ENCODE measurements at places on chromosomes 7 and 10.
A peak's percentile ranks its signal among the peaks of the same experiment; 100 is the strongest.

DNA sequence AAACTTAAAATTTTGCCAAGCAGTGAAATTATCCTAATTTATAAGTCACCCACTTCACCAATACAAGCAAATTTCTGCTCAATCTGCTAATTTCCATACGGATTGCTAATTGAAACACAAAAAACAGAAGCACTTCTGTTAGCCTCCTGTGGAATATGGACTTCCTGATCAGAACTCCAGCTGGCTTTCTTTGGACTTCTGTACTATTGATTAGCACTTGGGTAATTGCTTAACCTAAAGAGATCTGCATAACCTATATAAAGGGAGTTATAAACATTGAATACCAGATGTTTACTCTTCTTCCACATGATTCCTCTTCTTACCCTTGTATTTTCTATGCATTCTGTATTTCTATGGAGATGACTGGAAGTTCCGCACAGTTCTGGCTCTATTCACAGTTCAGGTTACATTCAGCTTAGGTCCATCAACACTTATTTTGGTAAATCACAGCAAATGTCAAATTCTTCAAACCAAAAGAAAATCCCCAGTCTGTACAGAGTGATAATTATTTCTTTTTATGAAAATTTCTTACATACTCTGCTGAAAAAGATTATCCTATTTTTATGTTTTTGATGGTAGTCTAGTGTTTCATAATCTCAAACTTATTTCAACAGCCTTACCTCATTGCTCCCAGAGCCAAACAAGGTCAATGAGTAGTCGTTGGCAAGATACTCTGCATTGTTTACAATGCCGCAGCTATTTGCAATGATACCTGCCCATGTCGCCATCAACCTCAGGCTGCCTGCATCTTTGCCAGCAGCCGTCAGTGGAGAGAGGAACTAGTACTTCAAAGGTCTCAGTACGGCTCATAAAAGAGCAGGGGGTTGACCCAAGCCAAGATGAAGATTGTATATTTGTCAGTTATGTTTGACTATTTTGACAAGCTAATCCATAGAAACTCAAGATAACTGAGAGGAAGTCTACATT lies 225.6 kb downstream of the AHR start:
- no peak for DNase-seq

DNA sequence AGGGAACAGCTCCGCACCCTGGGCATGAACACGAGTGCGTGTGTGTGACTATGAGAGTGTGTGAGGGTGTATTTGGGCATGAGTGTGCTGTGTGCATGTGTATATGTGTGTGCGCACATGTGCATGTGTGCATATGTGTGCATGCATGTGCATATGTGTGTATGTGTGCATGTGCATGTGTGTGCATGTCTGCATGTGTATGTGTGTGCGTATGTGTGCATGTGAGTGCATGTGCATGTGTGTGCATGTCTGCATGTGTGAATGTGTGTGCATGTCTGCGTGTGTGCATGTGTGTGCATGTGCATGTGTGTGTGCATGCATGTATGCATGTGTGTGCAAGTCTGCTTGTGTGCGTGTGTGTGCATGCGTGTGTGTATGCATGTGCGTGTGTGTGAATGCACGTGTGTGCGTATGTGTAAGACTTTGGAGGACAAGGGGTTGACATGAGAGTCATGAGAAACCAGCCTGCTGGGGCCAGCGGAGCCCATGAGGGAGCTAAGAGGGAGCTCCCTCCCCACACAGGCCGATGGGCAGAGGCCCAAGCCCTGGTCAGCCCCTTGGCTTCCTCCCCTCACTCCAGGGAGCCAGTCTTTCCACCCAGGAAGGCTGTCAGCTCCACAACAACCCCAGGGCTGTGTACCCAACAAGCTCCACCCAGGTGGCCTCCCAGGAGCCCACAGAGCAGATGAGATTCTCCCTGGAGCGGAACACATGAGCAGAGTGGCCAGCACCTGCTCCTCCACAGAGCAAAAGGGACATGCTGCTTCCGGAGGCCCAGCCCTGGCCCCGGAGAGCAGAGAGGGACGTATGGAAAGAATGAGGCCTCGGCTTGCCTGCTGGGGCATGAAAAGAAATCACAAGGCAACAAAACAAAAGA lies 142.5 kb upstream of the PPP2R2D start:
- no peak for DNase-seq

- DNase-seq: no peak
These were observed 376.5 kb upstream of the PRKCQ start for GRCh38 chr10:6956562-6956961.

DNA sequence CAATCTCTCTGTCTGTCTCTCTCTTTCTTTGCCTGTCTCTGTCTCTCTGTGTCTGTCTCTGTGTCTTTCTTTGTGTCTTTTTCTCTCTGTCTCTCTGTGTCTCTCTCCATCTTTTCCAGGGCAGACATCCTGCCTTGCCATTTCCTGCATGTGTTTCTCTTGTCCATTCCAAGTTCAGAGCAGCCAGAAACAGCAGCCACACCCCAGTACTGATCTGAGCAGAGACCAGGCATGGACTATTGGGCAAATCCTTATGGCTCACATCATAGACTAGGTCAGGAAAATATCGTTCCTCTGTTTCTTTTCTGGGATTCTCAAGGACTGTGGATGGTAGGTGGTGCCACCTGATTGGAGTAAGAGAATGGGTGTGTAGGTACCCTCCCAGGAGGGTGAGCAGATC lies 95.8 kb downstream of the RAMP3 start:
- no peak for DNase-seq

DNA sequence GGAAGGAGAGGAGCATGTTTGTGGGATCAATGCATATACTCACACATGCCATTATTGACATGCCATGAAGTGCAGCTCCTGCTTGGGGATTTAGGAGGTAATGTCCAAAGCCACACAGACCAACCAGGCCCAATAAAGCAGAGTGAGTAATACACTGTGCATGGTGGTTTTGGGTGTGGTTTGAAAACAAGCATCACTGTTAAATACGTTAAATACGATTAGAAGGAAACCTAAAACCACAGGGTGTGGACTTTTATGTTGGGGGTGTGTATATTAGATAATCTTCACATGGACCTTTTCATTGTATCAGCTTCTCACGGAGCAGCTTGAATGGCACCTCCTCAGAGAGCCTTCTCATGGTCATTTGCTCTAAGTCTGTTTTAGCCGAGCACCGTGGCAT lies 10.4 kb upstream of the EIF3A start:
- DNase-seq: no peak

DNA sequence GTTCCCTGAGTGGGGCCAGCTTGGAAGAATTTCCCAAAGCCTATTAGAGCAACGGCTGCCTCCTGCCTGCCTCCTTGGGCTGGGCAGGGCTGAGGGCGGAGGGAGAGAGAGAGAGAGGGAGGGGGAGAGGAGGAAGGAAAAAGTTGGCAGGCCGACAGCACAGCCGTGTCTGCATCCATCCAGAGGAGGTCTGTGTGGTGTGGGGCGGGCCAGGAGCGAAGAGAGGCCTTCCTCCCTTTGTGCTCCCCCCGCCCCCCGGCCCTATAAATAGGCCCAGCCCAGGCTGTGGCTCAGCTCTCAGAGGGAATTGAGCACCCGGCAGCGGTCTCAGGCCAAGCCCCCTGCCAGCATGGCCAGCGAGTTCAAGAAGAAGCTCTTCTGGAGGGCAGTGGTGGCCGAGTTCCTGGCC lies at the start of gene AQP1:
Gene AQP1, plus strand, starts transcription at position 293 of the 409 bp plus-strand sequence. Its CDS starts 57 bp downstream, at position 350.
- DNase-seq: no peak

DNA sequence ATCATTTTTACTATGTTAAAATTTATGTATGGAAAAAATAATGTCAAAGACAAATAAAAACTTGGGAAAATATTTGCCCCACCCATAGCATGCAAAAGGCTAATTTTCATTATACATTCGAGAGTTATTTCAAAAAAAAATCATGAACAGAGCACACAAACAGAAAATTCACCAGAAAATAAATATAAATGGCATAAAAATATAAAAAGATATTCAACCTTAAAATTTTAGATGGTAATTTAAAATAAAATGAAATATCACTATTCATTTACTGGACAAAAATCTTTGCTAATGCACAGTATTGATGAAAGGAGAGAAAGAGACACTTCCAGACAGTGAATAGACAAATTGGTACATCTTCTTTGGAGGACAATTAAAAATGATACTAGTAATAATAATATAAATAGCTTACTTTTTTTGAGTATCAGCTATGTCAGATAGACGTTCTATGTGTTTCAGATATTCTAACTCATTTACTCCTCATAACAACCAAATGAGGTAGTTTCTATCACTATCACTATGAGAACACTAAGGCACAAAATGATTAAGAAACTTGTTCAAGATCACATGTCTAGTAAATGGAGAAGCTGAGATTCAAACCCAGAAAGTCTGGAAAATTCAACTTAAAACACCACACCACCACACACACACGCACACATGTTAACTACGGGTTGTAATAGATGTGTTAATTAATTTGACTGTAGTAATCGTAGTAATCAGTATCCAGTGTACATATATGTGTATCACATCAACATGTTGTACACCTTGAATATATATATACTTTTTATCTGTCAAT lies 63.0 kb downstream of the CCDC71L start:
- no peak for DNase-seq

- no peak for DNase-seq
These were observed 78.8 kb downstream of the INPP5A start for GRCh38 chr10:132616170-132616995.

- no peak for DNase-seq
These were observed 64.4 kb upstream of the ARID5B start for GRCh38 chr10:61836888-61837754.

GRCh38 chr10:3500408-3500856 lies 284.6 kb downstream of the KLF6 start:
- no peak for DNase-seq

DNA sequence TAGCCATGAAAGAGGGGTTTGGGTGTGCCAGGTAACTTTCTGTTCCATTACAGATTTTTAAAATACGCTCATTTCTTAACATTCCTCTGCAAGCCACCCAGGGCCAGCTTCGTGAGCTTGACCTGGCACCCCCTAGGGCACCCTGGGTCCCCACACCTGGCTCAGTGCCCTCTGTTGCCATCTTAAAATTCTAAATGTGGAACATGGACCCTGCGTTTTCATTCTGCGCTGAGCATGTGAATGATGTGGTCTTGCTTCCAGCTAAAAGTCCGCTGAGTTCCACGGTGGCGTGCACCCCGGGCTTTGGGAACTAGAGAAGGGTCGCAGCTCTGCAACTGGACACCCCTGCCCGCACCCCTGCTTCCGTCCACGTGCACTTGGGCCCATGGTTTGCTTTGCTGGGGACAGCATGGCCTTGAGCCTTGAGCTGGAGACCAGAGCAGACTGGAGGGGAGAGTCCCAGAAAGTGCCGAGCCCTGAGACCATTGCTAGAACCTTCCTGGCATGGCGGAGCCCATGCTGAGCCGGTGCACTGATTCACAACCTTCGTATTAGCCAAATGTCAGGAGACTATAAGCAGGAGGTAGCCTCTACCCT lies 91.1 kb downstream of the RGS10 start:
- DNase-seq: no peak

DNA sequence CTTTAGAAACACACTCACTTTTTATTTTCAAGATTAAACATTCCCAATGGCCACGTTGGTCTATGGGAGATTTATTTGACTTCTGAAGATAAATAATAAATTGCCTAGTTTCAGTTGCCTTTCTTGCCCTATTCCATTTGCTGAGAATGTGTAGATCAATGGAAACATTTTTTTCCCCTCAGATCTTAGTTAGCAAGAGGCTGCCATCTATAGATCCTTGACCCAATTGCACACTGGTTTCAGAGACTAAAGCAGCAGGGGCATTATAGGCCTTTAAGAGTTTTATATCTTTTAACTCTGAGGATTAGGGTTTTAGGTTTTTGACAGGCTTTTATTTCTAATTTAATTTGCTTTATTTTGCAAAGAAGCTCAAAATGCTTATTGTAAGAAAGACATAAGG lies 163.2 kb upstream of the GPR26 start:
- DNase-seq: no peak

DNA sequence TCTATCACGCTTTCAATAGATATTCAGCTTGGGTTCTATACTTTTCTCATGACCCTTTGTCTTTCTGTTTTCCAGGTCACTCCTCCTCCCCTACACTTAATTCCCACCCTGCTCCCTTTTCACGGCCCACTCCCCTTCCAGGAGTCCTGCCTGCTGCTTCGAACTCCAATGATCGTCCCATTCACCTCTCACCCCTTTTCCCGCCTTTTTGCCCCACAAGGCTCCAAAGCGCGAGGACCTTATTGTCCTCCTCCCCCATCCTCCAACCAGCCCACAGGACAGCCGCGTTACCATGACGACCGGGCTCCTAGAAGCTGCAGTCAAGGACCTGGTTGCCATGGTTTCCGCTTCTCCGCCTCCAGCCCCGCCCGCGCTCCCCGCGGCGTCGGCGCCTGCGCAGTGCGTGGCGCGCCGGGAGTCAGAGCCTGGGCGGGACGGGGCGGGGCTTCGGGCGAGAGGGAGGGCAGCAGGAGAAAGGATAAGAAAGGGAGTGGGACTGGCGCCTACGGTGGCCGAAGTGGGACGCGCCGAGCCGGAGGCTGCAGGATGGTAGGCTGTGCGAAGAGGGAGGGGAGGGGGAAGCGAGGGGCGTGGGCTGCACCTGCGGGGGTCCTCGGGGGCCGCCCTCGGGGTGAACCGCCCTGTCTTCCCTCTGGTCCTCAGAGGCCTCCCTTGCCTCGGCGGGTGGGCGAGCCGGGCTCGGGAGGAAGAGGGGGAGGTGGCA lies at the start of gene AP1S1:
Gene AP1S1, plus strand, starts transcription at position 508 of the 724 bp plus-strand sequence. Its CDS starts 39 bp downstream, at position 547.
- peak; percentile 92 for DNase-seq

- DNase-seq: no peak
These were observed 96.9 kb downstream of the XRCC2 start for GRCh38 chr7:152579070-152579469.

GRCh38 chr7:70763961-70764691 lies 367.8 kb upstream of the GALNT17 start:
- no peak for DNase-seq

- DNase-seq: no peak
These were observed 148.9 kb downstream of the ZEB1 start for GRCh38 chr10:31467791-31468535.

DNA sequence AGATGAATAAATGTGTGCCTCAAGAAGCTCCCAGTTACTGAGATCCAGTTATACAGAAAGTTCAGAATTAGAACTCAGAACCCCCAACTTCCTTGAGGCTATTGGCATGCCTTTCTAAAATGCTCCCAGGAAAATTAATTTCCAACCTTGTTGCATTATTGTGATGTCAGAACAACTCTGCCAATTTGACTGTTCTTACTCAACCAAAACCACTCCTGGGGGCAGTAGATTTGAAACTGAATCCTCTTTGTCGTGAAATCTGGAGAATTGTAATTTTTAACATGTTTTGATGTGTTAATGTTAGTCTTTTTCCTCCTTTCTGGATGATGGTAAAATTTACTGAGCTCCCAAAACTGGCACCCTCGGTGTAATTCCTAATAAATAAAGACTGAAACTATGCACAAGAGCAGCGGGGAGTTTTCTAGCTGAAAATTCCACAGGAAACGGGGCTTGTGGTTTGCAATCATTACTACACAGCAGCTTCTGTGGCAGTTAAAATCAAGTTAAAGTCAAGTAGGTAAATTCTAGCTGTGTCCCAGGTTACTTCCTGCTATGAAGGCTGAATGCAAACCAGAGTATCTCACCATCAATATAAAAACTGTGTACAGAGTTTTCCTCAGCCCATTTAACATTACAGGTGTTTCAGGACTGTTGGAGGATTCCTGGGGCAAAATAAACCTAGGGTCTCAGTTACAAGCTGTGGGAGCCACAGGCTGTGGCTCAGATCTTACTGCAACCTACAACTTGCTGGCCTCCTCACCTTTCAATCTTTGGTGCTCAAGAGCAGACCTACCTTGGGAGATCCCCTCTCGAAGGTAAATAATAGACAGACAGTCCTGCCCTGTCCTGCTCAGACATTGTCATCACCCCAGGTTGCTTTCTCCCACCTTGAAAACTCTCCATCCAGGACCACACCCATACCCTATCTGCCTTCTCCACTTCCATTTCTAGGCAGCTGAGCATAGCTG lies 156.3 kb upstream of the KMT2E start:
- no peak for DNase-seq

GRCh38 chr7:17638727-17639126 lies 301.6 kb downstream of the SNX13 start:
- no peak for DNase-seq
